Thyroid gland (tissue), 4 donors: ENCODE measurements at places on chromosomes 5 and 9.

DNA sequence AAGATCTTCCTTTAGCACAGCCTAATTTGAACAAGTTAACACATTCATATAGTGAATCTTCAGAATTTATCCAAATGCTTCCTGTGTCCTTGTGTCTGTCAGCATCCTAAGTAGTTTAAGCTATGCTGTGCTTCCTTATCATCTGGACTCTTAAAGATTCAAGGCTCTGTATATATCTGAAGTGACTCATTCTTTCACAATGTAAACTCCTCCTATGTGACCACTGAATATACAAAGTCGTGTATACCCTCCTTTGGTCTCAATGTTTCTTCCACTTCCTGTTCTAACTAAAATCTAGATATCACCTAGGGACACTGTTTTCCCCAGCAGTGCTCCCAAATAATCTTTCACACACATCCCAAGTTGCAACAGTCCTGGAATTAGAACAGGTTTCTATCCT lies 935.7 kb upstream of the NUDT12 start:
- DNase-seq: no peak

GRCh38 chr9:114507726-114508125 lies 2.5 kb upstream of the WHRN start:
- no peak for DNase-seq

DNA sequence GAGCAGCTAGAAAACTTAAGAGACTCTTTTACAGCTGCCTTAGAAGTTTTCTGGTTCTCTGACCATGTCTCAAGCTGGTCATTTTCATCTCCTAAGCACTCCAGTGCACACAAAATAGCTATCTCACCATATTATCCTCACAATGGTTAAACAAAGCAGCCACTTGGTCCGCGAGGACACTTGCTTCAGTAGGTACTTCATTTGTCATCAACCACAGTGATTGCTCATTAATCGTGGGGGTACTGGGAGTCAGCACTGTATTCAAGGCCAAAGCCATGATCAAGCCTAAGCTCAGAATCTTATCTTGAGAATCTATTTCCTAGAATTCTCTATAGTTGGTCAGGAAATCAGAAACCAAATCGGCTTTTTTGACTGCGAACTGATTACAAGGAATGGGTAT lies 2.9 kb downstream of the ARL14EPL start:
- DNase-seq: no peak

DNA sequence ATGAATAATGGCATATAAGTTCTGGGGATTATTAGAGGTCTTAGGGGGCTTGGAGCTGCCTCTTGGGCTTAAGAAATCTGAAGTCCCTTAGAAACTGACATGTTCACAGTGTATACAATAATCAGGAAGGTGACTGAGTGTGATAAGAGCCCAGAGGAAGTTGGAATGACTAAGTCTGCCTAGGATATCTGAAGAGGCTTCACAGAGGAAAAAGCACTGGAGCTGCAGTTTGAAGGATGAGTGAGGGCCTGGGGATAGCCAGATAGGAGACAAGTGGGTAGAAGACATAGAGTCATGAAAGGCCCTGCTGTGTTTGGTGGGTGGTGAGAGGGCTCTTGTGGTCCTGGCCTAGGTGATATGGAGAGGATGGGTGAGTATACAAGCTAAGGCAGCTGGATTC lies 8.8 kb downstream of the NEUROG1 start:
- no peak for DNase-seq

GRCh38 chr5:6788956-6789649 lies 75.9 kb downstream of the TENT4A start:
- DNase-seq: no peak

GRCh38 chr5:135881244-135881643 lies 14.4 kb downstream of the IL9 start:
- DNase-seq: no peak

- no peak for DNase-seq
Measured at GRCh38 chr5:2752821-2753439, 1.5 kb upstream of the IRX2 start.

DNA sequence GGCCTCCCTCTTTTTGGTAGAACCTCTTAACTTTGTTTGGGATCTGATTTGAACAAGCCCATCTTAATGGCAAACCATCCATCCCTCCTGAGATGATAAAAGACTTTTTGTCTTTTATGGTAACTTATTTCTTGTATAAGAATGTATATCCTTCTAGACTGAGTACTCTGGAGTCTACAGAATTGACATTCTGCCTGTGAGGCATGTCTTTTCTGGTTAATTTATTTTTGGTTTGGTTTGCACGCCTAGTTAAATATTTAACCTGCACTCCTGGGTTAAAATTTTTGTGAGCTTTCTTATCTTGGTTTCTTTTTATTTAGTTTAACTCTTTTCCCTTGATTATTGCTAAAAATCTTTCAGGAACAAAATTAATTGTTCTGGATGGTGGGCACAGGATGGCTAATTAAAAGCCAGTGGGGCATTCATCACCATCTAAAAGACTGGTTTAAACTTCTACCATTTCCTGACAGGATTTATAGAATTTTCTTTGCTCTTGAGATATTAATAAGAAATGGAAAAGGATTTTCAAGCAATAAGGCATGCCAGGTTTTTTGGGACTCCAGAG lies 50.3 kb downstream of the PHAX start:
- no peak for DNase-seq

DNA sequence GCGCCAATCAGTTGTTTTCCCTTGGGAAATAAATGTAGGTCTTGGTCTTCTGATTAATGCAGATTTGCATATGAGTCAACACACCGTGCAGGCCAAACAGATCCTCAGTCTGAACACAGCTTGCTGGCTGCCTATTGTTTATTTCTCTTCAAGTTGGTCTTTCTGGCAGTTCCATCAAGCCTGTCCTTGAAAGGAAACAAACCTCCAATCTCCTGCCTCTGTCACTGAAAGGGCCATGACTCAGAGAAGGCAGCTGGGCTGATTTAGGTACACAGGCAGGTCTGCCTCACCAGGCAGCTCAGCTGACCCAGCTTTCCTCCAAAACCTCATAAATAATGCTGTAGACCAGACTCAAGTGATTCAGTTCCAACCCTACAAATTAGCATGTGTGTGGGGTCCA lies 175.9 kb downstream of the MAN2A1 start:
- no peak for DNase-seq

DNA sequence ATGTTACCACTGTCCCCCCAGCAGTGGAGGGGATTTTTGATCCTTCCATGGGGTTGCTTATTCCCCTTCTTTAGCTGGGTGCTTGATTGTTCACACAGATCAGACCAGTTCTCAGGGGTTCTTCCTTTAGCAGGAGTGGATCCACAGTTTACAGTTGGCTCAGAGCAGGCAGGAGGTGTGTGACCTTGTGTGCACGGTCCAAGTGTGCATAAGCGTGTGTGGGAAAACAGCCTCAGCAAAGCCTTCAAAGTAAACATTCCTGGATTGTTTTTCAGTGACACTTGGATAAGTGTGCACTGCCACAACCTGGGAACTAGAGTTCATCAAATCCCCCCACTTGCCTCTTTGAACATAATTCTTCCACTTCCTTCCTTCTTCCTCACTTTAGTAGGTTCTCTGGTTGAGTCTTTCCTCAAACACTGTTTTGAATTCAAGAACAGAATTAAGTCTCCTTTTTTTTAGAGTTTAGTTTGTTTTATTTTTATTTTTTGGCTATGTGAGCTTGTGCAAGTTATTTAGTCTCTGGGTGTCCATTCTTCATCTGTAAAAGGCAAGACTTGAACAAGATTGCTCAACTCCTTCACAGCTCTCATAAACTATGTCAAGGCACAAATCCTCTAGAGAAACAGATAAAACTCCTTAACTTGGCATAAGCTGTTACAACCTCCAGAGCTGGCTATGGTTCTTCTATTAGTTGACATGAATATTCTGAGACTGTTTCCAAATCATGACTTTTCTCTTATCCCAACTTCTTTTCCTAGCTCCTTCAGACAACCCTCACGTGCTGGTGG lies 78.0 kb downstream of the OSMR start:
- DNase-seq: no peak

- DNase-seq: no peak
Measured at GRCh38 chr9:132609829-132610228, 27.4 kb downstream of the BARHL1 start.

DNA sequence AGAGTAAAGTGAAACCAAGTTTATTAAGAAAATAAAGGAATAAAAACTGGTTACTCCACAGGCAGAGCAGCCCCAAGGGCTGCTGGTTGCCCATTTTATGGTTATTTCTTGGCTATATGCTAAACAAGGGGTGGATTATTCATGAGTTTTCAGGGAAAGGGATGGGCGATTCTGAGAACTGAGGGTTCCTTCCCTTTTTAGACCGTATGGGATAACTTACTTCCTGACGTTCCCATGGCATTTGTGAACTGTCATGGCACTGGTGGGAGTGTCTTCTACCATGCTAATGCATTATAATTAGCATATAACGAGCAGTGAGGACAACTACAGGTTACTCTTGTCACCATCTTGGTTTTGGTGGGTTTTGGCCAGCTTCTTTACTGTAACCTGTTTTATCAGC lies 323.9 kb upstream of the PTGER4 start:
- DNase-seq: no peak

DNA sequence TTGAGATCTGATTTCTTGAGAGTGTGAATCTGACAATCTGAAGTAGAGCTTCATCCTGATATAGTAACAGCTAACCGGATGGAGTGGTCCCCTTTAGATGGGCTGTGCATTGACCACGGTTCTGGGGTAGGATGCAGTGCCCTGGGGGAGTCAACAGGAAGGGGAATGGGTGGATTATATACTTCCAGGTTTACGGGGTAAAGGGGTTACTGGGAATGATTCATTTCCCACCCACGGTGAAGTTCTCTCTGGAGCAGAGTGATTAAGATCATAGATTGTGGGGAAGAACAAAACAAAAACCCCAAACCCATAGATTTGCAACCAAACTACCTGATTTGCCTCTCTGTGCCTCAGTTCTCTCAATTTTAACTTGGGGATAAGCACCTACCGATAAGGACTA lies 1.5 kb upstream of the B4GALT7 start:
- DNase-seq: no peak

DNA sequence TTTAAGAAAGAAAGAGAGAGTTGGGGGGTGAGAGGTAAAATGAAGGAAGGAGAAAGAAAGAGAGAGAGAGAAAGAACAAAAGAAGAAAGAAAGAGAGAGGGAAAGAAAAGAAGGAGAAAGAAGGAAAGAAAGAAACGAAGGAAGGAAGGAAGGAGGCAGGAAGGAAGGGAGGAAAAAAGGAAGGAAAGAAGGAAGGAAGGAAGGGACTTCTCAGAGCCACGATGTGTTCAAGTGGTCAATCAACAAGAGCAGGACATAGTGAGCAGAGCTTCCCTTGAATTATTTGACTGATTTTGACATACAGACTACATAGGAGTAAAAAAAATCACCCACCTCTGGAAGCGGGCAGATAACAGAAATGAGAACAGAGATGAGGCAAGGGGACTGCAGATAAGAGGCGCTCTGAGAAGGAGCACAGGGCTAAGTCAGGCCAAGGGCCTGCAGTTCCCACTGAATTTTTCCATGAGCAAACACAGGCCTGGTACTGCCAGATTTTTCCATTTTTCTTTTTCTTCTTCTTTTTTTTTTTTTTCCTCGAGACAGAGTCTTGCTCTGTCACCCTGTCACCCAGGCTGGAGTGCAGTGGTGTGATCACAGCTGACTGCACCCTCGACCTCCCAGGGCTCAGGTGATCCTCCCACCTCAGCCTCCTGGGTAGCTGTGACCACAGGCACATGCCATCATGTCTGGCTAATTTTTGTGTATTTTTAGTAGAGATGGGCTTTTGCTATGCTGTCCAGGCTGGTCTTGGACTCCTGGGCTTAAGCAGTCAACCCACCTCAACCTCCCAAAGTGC lies 77.7 kb upstream of the IL17B start:
- DNase-seq: no peak

DNA sequence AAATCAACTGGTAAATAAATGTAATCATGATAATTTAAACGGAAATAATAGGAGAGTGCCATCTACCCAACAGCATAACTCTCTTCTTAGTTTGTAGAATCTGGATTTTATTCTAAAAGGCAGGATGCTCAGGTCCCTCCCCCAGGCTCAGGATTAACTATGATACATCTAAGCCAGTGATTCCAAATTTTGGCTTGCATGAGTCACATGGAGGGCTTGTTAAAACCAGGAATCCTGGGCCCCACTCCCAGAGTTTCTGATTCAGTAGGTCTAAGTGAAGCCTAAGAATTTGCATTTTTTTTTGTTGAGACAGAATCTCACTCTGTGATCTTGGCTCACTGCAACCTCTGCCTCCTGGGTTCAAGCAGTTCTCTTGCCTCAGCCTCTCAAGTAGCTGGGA lies 62.3 kb upstream of the ZFR start:
- no peak for DNase-seq

GRCh38 chr9:73684601-73685000 lies 532.9 kb downstream of the ANXA1 start:
- no peak for DNase-seq

DNA sequence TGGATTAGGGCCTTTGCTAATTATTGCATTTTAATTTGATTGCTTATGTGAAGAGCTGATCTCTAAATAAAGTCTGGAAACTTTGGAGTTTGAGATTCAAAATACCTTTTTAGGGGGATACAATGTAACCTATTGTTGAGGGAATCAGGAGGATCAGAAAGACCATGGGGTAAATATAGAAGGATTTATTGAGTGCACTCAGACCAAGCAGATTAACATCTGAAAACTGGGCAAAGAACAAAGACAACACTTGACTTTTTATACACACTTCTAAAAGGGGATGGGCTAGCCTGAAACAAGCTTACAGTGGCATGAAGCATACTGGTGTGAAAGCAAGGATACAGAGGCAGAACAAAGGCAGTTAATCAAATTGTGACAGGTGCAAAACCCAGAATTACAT lies 174.3 kb downstream of the MRPS30 start:
- no peak for DNase-seq
